Activated naive CD8-positive, alpha-beta T cell treated with anti-CD3 and anti-CD28 coated beads, Interleukin-2, amount 50 U/mL, for 16 hours (primary cell): ENCODE measurements at places on chromosomes 6 and 20.
A peak's percentile ranks its signal among the peaks of the same experiment; 100 is the strongest.

DNA sequence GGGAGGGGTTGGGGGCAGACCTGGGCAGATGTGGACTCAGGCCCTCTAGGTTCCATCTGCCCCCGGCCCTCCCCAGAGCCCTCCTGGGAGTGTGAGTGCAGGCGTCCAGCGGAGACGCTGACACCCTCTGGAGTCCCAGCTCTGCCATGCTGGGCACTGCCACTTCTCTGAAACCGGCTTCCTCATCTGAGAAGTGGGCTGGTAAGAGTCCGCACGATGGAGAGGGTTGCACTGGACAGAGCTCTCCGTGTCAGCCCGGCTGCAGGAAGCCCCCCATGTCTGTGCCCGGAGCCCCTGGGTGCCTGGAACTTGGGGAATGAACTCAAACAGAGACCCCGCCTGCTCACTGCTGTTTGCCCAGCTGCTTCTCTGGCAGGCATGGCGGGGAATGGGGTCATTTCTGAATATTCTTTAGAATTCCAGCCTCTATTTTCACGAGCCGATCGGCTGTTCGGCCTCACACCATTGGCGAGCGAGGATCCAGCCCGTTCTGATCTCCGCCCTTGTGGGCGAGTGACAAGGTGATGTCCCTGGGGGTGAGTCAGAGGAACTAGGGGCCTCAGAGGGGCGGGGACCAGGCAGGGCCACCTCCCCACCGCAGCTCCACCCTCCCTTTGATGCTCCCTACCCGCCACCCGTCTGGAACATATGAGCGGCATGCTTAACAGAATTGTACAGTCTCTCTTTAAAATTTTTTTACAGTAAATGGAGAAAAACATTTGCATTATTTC lies 47.8 kb upstream of the GATA5 start:
- peak; percentile 72 for DNase-seq

GRCh38 chr6:46421939-46422338 lies 69.3 kb downstream of the RCAN2 start:
- DNase-seq, result no peak

DNA sequence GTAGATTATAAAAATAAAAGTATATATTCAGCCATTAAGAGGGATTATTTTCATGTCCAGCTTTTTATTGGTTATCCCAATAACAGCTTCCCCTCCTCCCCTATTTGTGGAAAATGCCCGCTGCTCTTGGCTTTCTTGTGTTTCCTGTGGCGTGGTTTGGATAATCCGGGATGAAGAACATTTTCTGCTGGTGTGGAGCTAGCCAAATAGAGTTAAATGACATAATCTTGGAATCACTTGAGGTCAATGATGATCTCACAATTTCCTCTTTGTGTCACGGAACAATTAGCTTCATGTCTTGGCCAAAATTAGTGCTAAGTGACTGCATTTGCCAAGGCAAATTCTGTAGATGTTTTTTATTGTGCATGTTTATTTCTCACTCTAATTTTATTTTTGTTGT lies 394.0 kb downstream of the LAMA2 start:
- DNase-seq, result no peak

- DNase-seq, result no peak
These were observed 333.5 kb downstream of the RNGTT start for GRCh38 chr6:88629838-88630494.

DNA sequence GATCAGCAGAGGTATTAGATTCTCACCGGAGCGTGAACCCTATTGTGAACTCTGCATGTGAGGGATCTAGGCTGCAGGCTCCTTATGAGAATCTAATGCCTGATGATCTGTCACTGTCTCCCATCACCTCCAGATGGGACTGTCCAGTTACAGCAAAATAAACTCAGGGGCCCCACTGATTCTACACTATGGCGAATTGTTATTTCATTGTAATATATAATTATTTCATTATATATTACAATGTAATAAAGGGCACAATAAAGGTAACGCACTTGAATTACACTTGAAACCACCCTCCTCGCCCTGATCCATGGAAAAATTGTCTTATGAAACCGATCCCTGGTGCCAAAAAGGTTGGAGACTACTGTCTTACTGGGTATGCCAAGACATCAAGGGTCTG lies 18.6 kb downstream of the PRKN start:
- no peak for DNase-seq

- no peak for DNase-seq
These were observed 2.8 kb downstream of the C20orf203 start for GRCh38 chr20:32670773-32671455.

- no peak for DNase-seq
These were observed 106.4 kb downstream of the ASCC3 start for GRCh38 chr6:100774681-100775080.

DNA sequence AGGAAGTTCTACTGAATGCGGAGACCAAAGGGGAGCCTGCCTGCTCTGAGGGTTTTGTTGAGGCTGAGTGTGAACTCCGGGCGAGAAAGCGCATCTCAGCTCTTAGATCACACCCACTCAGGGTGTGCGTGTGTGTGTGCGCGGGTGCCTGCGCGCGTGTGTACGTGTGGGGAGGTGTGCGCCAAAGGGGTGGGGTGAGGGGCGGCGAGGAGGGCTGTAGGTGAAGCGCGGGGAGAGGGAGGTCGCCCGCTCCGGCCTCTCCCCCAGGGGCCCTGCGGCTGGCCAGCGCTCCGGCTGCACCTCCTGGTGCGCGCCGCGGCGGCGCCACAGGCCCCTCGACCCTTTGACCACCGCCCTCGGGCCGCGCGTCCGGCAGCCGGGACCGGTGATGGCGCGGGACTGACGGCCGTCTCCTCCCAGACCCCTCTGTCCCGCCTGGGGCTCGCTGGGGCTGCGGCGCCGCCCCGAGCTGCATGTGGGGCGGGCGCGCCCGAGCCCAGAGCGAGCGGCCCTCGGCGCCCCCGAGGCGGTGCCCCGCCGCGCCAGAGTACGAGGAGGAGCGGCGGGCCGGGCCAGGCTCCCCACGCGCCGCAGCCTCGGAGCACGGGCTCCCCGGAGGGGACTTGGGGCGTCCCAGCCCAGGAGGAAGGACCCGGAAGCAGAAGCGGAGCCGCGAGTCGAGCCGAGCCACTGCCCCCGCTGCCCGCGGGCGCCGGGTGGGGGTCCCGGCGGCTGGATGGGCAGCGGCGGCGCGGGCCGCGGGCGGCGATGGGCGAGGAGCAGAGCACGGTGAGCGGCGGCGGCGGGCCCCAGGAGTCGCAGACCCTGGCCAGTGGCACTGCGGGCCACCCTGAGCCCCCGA lies at the start of gene RNF217:
TSS of gene RNF217 (plus strand) at position 661 of the 862 bp plus-strand sequence. CDS start at position 769, 108 bp downstream.
- DNase-seq, result no peak

GRCh38 chr20:24501764-24502556 lies 32.5 kb downstream of the SYNDIG1 start:
- no peak for DNase-seq

GRCh38 chr20:50272030-50272723 lies 81.5 kb downstream of the CEBPB start:
- no peak for DNase-seq

GRCh38 chr6:88810089-88810488 lies 153.3 kb downstream of the RNGTT start:
- no peak for DNase-seq

GRCh38 chr6:112150363-112150762 lies 63.0 kb downstream of the FAM229B start:
- no peak for DNase-seq

- DNase-seq, result no peak
These were observed 156.5 kb downstream of the TTLL2 start for GRCh38 chr6:167481307-167481926.

GRCh38 chr6:28134716-28135115 lies 7.0 kb upstream of the ZKSCAN8 start:
- no peak for DNase-seq

GRCh38 chr6:134312038-134312660 lies 5.8 kb downstream of the SGK1 start:
- DNase-seq, result no peak

GRCh38 chr20:61845233-61845671 lies 220.4 kb downstream of the TAF4 start:
- no peak for DNase-seq

- no peak for DNase-seq
These were observed 8.2 kb downstream of the PMEPA1 start for GRCh38 chr20:57701651-57702050.

- no peak for DNase-seq
These were observed 152.7 kb downstream of the MACROD2 start for GRCh38 chr20:14148042-14148441.

DNA sequence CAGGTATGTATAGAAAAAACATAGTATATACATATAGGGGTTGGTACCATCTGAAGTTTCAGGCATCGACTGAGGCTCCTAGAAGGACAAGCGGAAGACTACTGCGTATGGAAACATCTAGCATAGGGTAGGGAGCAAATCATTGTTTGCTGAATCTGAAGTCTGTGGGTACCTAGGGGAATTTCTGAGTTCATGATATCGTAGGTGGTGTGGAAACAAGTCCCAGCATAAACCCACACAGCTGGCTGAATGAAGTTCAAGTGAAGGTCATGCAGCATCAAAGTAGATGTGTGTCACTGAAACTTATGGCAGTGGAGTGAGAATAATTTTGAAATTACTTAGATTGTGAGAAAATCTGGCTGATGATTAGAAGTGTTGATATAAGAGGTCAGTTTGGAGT lies 39.4 kb downstream of the MAP7 start:
- DNase-seq, result no peak

- DNase-seq, result no peak
These were observed 113.8 kb downstream of the PLEKHG1 start for GRCh38 chr6:150713487-150713886.

- DNase-seq, result no peak
These were observed 125.2 kb downstream of the HIVEP2 start for GRCh38 chr6:142819603-142820337.

- DNase-seq, result no peak
These were observed 702.1 kb downstream of the RFPL4B start for GRCh38 chr6:113049190-113049589.

GRCh38 chr6:39409889-39410288 lies 87.4 kb upstream of the KCNK16 start:
- no peak for DNase-seq

- no peak for DNase-seq
These were observed 198.9 kb downstream of the CLIC5 start for GRCh38 chr6:45816674-45817297.

DNA sequence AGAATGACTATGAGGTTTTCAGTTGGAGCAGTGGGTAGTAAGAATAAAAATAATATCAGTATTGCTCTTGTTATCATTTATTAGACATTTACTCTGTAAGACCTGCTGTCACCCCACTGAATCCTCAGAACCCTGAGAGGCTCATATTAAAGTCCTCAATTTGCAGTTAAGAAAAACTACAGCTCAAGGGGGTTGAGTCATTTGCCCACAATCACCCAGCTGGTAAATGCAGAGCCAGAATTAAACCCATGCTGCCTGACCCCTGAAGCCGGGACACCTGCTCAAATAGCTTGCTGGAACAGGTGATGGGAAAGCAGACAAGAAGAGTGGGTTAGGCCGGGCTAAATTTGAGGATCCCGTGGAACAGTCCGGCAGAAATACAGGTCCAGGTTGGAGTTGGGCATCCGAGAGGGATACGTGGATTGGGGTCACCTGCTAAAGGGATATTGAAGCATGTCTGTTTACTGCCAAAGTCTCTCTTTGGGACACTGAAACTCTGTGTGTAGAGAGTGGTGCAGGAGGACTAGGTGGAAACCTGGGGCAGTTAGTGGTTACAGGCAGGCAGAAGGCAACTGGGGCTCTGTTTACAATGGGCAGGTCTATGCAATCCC lies 344.1 kb downstream of the CDC5L start:
- no peak for DNase-seq

DNA sequence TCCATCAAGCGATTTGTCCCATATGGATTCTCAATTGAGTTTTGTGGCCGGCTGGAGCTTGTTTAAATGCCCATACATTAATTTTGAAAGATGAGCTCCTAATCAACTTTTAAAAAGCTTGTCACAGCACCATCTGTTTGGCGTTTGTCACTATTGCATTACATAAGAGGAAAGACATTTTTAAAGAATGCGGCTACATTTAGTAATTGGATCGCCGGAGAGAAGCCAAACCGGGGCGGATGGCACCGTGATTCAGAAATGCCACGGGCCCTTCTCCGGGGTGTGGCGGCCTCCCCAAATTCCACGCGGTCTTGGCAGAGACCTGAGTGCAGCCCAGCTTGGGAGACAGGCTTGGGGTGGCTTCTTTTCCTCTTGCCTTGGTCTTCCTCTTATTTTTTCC lies 67.7 kb upstream of the ZNFX1 start:
- no peak for DNase-seq

- DNase-seq, result no peak
These were observed 11.8 kb downstream of the GFRA4 start for GRCh38 chr20:3651204-3651962.

GRCh38 chr6:39951716-39952115 lies 17.5 kb upstream of the MOCS1 start:
- no peak for DNase-seq

- DNase-seq, result no peak
These were observed 199.8 kb downstream of the PLCB1 start for GRCh38 chr20:8331740-8332412.

DNA sequence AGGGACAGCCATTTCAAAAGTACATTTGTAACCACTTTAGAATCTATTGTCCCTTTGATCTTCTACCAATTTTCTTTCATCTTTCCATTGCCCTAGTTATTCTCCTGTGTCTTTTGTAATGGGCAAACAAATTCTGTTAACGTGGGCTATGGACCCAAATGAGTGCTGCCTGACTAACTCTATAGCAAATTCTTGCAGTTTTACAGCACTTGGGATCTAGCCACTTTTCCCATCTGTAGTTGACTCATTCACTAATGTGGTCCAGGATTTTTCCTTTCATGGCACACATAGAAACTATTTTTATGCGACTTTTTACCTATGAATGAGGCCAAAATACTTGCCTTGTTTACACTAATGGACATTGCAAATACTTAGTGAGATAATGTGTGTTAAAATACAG lies 52.0 kb downstream of the GRIK2 start:
- no peak for DNase-seq

GRCh38 chr6:7144872-7145584 lies 37.3 kb downstream of the RREB1 start:
- DNase-seq, result no peak

- DNase-seq, result no peak
These were observed 560.0 kb upstream of the CDH4 start for GRCh38 chr20:60691966-60692615.

DNA sequence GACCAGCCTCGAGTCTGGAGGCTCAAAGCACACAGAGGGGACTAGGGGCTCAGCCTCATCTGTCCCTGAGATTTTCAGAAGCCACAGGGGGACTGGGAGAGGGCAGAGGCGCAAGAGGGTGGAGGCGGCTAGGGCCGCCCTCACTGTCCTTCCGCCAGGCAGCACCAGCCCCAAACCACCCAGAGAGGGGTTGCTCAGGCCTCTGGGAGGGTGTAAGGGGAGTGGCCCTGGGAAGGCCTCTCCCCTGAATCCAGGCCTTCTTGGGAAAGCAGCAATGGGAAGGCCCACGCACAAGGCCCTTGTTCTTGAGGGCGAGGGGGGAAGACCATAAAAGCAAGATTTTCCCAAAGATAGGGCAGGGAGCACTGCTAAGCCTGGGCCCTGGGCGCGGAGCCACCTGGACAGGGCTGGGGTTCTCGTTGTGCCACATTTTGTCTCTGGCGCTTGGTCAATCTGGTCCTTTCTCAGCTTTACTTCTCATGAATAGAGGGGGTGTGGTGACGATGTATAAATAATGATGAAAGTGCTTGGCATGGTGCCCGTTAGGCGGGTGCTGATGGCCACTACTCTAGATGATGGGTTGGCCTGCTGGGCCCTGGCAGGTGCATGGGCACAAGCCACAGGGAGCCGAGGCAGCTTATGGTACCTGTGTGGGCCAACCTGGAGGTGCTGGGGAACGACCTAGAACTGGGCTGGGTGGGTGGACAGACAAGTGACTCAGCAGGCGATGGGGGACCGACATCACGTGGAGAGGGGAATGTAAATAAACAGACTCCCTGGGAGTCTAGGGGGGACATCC lies 4.8 kb downstream of the SAMD10 start:
- no peak for DNase-seq

- DNase-seq, result no peak
These were observed 1.9 kb downstream of the BTBD3 start for GRCh38 chr20:11919581-11919980.
